ENCODE measurements at places on chromosomes 4 and X.

GRCh38 chr4:26458157-26458561 lies 32.1 kb downstream of the CCKAR start:
- DNase-seq: no peak

DNA sequence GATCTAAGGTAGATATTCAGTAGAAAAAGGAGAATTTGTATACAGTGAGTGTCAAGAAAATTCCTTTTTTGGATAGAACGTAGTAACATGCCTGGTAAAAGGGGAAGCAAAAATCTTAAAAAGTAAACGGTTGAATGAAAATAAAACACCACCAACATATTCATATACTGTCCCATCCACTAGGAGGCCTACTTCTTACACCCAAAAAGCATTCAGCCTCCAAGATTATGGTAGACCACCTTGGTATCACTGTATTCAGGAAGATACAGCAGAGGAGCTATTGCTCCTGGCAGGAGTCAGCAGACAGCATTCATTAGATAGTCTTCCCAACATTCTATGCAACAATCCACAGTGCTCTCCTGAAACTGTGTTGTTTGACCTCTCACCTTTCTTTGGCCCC lies 274.6 kb upstream of the MAGEB2 start:
- no peak for DNase-seq

DNA sequence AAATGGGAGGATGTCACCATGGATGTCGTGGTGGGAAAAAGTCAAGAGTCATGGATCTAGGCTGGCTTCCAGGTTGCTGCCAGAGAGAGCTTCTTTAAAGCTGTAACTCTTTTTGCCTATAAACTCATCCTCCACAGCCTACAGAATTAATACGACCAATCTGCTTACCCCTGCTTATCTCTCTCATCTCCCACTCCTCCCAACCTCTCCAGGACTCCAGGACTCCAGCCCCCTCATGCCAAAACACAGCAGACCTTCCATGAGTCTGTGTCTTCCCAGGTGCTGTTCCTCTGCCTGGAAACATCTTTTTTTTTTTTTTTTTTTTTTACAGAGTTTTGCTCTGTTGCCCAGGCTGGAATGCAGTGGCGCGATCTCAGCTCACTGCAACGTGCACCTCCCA lies 15.3 kb upstream of the SLC10A4 start:
- no peak for DNase-seq

DNA sequence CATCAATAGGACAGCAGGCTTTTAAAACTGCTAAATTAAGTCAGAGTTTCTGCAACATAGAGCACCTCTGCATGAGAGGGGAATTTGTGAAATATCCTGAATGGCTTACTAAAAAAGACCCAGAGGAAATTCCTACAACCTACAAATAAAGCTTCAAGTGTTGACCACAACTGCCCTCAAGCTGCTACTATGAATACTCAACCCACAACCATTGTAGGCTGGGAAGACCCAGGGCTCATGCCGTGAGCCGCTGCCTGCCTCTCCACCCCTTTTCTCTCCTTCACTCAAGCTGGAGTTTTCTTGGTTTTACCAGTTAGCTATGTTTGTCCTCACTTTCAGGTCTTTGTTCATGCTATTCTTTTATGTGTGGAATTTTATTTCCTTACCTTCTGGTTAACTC lies 151.6 kb downstream of the EMCN start:
- DNase-seq: no peak

DNA sequence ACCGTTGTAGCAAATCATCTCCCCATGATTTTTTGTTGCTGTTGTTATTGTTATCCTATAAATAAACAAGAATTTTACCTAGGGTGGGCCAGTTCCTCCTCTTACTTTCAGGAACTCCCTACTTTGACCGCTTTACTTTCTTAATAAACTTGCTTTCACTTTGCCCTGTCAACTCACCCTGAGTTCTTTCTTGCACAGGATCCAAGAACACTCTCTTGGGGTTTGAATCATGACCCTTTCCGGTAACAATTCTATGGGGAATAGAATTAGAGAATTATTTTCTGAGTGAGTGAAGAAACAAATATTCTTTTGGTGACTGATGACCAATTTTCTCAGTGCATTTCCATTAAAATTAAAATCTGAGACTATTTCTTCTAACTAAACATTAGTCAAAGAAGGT lies 584.0 kb upstream of the TENM3 start:
- no peak for DNase-seq

DNA sequence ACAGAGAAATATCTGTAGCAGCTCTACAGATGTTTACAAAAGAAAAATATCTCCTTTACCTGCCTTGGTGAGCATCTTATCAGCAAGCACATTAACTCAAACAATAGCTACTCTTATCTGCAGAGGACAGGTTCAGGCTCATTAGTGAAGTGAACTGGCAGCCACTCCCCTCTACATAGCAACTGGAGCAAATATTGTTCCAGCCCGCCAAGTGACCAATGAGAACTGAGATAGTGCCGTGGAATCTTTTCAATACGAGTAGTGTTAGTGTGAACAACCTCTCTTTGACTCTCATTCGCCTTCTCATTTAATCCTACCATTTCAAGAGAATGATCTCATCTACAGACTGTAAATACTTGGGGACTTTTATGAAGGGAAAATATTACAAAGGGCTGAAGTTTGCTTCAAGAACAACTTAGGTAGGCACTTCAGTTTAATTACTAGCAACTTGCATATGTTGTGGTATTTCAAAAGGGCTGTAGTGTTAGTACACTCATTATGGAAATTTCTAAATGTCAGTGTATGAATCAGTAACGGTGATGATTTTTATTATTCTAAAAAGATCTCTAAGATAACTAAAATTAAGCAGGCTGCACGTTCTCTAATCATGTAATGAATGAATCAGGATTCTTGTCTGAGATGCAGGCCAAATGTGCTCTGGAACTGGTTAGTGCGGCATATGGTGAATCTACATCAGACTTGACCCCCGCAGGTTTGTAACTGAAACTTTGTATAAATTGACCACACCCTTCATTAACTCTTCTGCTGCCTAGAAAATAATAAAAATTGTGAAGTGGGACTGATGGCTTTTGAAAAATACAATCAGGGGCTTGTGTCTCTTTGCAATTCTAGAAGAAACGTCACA lies 72.4 kb downstream of the PALLD start:
- DNase-seq: no peak

- no peak for DNase-seq
These were observed 85.4 kb downstream of the MAGEC1 start for GRCh38 chrX:141989134-141989533.

DNA sequence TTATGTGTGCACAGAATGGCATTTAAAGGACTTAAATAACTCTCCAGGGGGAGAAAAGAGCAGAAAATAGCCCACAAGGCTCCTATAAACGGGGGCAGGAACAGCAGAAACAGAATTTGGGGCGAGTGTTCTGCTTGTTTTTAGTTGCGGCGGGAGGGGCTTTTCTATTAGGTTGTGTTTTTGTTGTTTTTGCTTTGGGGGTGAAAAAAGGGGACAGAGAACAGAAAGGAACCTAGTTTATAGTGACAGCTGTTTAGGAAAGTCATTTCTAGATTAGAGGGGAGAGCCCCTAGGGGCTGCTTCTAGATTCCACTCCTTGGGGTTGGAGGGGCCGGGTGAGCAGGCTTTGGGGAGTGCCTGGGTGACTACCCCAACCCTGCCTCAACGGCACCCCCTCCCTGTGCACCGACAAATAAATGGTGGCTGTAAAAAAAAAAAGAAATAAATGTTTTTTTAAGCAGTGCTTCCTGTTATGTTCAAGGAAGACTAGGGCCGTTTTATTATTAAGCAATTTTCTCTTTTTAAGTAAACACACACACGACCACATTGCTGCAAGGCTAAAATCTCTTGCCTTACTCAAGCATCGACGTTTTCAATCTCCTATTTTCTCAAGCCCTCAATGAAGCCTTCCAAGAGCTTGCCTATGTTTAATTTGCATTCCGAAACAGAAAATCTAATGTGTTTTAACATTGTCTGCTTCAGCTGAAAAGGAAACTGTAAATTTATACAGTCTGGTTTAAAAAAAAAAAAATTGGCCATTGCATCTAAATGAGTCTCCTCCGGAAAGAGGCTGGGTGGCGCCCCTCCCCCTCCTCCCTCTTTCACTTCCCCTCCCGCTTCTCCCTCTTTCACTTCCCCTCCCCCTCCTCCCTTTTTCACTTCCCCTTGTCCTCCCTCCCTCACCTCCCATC lies 123.3 kb upstream of the TBL1X start:
- no peak for DNase-seq

DNA sequence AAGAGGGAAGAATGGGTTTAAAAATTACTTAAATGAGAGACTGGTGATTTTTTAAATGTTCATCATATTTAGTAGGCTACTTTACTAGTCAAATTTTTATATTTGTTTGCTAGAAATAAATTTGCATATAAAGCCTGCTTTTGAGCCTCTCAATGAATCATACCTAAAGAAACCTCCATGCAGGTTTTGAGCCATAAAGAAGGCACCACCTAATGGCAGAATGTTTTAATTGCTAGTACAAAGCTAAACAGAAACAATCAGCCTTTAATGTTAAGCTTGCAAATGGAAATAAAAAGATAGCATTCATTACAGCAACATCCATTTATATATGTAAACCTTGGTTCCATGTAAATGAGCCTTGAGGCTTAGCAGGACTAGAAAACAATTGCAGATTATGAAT lies 989.7 kb downstream of the CCSER1 start:
- DNase-seq: no peak

- DNase-seq: no peak
These were observed 24.2 kb upstream of the DCAF8L2 start for GRCh38 chrX:27565992-27566391.
